Non-pigmented ciliary epithelial cell (primary cell): ENCODE measurements at places on chromosomes 3 and 15.

DNA sequence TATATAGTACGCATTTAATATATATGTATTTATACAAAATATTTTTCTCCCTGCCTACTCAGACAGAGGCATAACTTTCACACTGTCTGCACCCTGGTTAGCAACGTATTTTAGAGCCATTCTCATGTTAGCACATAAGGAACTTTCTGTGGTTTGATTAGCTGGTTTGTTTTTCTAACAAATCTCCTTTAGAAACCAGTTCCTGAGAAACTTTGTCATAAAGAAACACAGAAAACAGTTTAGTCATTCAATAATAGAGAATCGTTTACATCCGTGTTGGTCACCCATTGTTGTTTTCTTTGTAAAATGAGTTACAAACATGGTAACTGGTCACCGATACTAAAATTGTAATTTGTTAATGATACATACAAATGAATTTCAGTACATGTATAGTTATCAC is 5.9 kb upstream of the NGRN start:
- DNase-seq = no peak

DNA sequence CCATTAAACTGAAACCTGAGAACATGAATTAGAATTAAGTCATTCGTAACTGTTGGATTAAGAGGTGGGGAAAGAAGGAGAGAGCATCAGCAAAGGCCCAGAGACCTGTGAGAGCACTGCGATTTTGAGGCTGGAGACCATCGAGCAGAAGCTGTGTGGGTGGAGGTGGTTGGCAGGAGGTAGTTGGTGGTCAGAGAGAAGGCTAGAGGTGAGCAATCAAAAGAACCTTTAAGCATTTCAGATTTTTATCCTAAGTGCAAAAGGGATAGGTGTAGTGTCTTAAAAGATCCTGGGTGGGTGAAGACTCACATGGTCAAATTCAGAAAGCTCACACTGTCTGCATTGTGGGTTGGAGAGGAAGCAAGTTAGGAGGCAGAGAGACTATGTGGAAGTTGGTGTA is 65.1 kb upstream of the TEX264 start:
- no peak for DNase-seq

DNA sequence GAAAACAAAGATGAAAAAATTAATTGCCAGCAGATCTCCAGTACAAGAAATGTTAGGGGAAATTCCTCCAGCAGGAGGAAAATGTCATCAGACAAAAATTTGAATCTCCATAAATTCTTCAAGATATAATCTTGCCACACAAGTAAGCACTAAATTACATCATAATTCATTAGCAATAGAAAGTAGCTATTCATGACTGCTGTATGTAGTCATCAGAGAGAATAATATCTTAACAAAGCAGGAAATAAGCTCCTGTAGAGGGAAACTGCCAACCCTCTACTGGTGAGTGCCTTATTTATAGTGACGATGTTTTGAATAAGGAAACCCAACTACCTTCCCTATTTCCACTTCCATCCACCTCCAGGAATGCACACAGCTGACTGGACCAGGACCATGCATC is 15.8 kb upstream of the SLC27A2 start:
- DNase-seq = no peak

DNA sequence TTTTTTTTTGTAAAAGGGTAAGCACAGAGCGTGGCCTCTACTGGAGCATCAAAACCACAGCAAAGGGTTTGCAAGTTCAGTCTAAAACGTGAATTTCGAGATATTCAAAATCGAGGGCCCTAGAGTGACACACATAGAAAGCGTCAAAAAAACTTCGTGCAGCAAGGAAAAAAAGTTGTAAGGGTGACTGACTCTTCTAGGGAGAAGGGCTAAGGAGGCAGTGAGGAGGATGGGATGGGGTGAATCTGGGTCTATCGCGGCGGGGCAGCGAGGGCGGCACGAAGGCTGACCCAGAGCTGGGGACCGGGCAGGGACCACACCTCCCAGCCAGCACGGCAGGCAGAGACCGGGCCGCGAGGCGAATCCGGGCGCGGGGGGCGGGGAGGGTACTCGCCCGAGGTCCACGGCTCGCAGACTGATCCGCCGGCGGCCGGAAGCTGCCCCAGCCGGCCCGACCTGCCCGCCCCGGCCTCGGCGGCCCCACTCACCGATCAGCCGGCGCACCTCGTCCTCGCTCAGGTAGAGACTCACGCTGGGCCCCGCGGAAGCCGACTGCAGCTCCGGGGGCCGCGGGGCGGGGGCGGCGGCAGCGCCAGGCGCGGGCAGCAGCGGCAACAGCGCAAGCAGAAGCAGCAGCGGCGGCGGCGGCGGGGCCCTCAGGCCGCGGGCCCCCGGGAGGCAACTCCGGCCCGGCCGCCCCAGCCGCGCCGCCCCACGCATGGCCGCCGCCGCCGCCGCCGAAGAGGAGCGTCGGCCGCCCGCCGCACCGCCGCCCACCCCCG is 533 bp downstream of the RYK start:
- no peak for DNase-seq

DNA sequence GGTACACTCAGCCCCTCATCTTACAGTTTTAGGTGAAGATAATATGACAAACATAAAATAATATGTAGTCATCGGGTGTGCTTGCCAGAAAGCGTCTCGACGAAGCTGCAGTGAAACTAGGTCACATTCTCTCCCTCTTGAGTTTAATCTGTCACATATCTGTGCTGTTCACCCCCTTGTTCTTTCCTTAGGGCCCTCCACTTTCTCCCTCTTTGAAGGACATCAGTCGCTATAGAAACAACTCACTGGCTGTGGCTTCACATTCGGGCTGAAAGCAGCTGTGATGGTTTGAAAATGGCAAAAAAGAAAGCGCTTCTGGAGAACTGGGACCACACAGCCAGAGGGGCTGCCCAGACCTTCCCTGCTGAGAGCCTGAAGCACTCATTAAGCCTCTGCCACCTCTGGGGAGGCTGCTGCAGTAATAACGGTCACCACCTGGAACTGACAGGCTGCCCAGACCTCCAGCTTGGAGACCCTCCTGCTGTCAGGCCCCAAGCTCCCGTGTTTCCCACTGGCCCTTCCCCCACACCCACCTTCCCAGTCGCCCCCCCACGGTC is 50.3 kb downstream of the ABTB1 start:
- DNase-seq = no peak

DNA sequence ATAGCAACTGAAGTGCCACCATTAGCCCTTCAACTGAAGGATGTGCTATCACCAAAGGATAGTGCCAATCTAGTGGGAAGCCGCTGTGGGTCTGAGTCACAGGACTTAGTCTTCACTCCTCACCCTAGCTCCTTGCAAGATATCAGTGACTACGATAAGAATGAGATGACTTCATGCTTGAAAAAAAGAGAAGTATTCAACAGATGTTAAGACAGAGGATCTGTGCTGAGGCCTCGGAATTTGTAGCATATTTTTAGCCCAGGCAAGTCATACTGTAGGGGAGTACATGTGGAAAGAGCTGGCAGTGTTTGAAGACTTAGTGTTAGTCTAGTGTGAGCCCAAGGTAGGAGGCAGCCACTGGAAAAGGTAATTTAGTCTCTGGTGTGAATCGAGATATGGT is 270.7 kb upstream of the LRTM1 start:
- peak; percentile 97 for DNase-seq

- no peak for DNase-seq
These were observed 194.3 kb upstream of the CTDSPL start for GRCh38 chr3:37667335-37667734.

DNA sequence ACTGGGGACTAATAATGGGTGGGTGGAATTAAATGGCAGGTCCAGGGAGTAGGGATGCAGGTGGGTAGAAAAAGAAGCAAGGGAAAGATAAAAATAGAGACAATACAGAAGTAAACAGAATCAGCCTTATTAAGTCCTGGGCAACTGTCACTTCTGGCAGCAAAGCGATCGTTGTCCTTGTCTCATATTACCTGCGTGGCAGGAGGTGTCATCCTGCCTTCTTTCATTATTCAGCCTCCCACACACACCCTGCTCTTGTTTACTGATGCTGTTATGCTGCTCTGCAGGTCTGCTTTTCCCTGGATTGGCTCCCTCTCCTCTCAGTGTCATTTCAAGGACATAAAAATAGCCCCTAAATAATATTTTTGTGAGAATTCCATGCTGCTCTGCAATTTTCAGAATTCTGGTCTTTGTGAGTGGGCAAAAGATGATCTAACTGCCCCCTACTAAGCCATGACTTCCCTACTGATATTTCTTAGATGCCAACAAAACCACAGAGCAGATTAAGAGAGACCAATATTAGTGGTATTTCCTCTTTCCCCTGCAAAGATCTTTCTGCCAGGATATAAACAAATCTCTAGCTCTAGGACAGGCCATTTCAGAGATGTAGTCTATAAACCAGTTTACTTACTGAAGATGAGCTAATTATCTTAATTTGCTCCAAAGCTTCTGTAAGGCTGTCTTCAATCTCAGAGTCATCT is 8.5 kb downstream of the VEPH1 start:
- no peak for DNase-seq

DNA sequence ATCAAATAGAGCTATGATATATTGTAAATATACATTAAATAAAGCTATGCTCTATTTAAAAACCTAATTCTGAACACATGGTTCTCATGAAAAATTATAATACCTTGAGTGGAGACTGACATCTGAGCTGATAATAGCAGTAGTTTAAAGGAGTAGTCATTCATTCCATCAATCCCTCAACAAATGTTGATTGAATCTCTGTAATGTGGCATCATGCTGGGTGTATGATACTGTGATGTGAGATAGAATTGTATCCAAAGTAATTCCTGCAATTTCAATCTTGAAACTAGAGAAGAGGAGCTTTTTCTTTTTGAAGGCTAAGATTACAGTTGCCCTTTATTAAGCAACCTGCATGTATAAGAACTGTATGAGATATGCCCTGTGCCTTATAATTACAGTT is 63.1 kb downstream of the ADAMTSL3 start:
- DNase-seq = no peak

DNA sequence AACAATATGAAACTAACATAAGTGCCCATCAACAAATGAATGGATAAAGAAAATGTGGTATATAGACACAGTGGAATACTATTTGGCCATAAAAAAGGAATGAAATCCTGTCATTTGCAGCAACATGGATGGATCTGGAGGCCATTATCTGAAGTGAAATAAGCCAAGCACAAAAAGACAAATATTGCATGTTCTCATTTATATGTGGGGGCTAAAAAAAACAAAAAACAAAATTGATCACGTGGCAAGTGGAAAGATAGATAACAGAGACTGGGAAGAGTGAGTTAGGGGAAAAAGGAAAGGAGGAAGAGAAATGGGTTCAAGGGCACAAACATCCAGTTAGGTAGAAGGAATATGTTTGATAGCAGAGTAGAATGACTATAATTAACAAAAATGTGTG is 155.9 kb upstream of the BHLHE40 start:
- DNase-seq = no peak

DNA sequence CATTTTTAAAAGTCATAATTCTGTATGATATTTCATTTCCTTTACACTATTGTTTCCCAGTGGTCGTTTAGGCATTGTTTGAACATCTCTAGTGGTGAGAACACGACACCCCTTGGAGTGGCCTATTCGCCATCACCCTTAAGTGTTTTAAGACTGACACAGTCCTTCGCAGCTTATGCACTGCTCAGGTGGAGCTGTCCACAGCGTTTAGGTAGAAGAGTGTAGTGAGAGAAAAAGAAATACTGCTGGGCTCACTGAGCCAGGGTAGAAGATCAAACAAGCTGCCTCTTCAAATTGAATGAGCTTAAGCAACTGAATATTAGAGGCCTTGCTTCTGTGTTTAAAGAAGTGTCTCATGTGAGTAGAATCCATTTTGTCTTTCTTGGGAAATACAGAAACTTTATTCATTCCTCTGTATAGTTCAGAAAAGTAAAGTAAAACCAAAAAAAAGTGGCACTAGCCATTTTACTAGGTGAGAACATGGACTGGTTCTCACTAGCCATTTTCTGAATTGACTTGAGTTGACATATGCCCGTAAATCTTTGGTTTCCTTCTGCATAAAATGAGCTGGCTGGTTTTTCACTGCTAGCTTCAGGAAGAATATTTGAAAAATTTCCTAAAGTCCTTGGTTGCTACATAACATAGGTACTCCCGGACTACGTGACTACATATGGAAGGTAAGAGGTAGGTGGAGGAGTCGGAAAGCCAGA is 155.9 kb downstream of the P3H2 start:
- DNase-seq = no peak

- DNase-seq = no peak
These were observed 87.6 kb downstream of the RYK start for GRCh38 chr3:134163096-134163495.

GRCh38 chr3:53799338-53799865 is 46.8 kb downstream of the CHDH start:
- DNase-seq = no peak

DNA sequence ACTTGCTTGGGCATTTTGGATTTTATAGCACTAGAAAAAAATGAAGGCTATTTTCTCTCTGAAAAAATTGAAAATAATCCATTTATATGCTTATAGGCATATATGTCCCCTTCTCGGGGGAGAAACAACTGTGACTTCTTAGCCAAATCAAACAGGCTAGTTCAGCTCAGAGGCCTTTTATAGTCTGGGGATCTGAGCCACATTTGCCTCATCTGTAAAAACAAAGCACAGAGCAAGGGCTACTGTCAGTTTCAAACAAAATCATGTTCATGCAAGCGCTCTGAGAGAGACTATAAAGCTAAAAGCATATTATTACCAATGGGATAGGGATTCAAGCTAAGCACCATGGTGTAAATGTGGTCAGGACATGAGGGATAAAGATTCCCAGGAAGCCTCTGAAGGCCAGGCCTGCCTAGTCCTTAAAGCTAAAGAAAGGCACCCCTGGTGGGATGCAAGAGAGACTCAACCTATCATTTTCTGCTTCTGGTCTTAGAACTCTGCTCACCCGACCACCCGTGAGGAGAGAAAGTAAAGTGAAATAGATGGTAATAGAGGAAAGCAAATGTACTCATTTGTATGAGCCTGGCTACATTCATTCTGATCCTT is 51.0 kb upstream of the IL12A start:
- DNase-seq = no peak

- DNase-seq = no peak
These were observed 13.7 kb upstream of the U2SURP start for GRCh38 chr3:142987707-142988106.

DNA sequence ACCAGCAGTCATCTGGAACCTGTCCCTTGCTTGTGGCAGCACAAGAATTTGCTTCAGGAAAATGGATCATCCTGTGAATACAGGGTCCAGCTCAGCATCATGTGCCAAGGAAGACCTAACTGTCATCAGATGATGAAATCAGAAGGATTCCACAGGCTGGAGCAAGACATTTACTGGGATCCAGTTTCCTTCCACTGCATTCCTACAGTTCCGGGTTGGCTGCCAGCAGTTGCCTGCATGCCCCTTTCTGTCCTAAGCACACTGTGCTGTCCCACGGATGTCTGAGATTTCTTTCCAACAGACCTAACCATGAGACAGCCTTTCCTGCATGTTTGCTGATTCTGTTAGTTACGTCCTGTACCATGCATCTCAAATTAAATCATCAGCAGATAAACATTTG is 140.7 kb downstream of the IMPG2 start:
- no peak for DNase-seq

DNA sequence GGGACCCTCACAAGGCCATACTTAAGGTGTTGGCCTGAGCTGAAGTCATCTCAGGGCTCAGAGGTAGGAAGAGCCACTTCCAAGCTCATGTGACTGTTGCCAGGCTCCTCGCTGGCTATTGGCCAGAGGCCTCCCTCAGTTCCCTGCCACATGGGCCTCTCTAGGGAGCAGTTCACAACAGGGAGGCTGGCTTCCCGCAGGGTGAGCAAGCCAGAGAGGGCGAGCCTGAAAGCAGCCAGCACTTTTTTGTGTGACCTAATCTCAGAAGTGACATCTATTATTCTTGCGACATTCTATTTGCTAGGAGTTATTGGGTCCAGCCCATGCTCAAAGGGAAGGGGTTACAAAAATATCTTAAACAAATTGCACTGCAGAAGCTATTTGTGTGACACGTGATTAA is 201.4 kb downstream of the SSR3 start:
- no peak for DNase-seq

- no peak for DNase-seq
These were observed at the start of gene ZNF662 for GRCh38 chr3:42906070-42906847. TSS of gene ZNF662 (plus strand) at chr3:42906142. CDS start at chr3:42908115, 1,973 bp downstream.
